Stimulated activated CD8-positive, alpha-beta memory T cell treated with anti-CD3 and anti-CD28 coated beads, Interleukin-7, amount 100 ng/mL, for 1 hour (primary cell): ENCODE measurements at places on chromosomes 1 and 21.

DNA sequence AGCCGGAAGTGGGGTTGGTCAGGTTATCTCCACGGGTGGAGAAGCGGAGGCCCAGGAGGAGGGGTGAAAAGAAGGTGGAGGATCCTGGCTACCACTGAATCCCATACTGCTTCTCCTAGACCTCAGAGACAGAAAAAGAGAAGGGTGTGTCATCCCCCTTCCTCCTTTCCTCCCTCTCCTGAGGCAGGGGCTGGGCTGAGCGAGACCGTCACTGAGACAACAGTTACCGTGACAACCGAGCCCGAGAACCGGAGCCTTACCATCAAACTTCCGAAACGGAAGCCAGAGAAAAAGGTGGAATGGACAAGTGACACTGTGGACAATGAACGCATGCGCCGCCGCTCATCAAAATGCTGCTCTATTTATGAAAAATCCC, 42.1 kb upstream of the NBPF3 start:
- no peak for DNase-seq

- peak; percentile 42 for DNase-seq
Measured at GRCh38 chr1:246699095-246699735, 25.0 kb upstream of the SCCPDH start.

- no peak for DNase-seq
Measured at GRCh38 chr21:33168886-33169285, 60.9 kb upstream of the IFNAR2 start.

GRCh38 chr1:197595304-197595904, 179.9 kb downstream of the DENND1B start:
- no peak for DNase-seq

GRCh38 chr1:52683367-52683940, 14.7 kb downstream of the COA7 start:
- DNase-seq = no peak

- DNase-seq = no peak
Measured at GRCh38 chr1:203360547-203361185, 9.7 kb upstream of the FMOD start.

DNA sequence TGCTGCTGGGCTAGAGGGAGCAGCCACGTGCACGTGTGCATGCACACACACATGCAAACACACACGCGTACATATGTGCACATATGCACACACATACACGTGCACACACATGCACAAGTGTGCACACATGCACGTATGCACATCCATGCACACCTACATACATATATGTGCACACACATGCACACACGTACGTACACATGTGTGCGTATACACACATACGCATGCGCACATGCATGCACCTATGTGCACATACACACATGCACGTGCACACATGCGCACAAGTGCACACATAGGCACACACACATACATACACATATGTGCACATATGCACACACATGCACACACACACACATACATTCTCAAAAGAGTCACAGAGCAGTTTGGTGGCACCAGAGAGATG, 85.9 kb upstream of the SLC25A33 start:
- DNase-seq = no peak

- DNase-seq = no peak
Measured at GRCh38 chr1:113391649-113392271, 1.4 kb downstream of the MAGI3 start.

DNA sequence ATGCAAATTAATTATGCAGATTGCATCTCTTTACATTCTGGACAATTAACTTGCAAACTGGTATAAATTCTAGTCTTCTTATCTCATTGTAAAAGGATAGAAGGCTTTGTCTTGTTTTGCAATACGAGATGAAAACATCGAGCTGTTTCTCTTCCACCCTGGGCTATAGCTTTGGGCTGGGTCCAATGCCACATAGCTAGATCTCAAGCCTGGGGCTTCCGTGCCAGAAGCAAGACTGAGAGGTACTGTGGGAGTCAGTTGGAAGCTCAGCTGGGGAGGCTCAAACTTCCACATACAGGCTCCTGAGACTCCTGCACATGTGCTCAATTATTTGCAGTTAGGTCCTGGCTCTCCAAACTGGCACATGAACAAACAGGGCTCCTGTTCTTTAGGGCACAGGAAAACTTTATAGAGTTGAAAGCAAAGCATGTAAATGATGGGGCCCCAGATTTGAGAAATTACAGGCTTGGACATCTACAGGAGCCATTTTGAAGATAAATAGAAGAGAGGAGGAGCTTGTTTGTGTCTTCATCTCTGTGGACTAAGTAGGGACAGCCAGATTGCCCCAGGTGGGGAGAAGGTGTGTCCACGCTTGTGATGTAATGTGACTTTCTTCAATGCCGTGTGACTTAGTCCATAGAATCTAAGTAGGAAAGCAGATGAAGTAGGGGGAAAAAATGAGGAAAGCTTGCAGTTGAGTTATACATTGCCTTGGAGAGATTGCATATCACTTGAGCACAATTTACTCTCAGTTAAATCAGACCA, 65.9 kb upstream of the SIPA1L2 start:
- no peak for DNase-seq

DNA sequence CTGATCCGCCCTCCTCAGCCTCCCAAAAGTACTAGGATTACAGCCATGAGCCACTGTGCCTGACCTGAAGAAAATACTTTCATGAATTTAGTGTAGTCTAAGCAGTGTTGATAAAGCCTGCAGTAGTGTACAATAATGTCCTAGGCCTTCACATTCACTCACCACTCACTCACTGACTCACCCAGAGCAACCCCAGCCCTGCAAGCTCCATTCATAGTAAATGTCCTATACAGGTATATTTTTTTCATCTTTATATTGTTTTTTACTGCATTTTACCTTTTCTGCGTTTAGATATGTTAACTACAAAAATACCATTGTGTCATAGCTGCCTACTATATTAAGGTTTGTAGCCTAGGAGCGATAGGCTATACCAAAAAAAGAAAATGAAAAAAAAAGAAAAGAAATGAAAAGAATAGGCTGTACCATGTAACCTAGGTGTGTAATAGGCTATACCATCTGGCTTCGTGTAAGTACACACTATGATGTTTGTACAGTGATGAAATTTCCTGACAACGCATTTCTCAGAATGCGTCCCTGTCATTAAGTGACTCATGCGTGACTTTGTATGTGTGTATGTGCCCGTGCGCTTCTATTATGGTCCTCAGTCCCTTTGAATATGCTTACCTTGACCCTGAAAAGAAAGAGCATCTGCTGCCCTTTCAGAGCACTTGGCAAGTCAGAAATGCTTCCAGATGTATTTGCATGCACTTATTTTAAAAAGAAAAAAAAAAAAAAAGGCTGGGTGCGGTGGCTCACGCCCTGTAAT, 9.2 kb upstream of the SLAMF8 start:
- no peak for DNase-seq

DNA sequence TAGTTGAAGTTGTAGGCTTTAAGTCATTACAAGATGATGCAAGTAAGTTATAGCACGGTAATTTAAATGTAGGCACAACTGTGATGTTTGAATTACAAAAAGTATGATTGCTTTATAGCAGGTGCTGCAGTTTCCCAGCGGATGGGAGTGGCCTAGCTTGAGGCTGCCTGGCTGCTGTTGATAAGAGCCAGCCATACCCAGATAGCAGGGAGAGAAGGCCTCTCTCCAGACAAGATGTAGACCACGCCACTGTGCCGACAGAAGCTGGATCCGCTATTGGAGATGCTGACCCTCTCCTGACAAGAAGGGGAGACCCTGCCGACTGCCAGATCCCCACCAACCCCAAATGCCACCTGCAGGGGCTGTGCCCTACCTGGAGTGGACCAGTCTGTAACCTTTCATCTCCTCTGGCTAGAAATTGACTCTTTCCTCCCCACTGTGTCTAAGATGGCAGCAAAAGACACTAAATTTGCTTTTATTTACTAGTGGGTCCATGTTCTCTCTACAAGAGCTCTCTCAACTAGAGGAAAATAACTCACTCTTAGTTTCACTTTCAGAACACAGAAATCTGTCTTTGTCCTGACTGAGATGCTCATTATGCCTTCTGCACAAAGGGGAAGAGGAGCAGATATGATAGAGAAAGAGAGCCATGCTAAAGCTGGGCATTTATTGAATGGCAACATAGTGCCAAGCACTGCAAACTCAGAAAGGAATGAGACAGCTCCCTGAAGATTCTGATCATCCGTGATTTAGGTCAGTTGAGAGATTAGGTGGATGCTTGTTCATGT, 127.9 kb downstream of the URB2 start:
- no peak for DNase-seq

GRCh38 chr1:36150296-36151133, 1.2 kb upstream of the TRAPPC3 start:
- DNase-seq = peak; percentile 51

GRCh38 chr1:16181887-16182719, 26.2 kb upstream of the EPHA2 start:
- no peak for DNase-seq

DNA sequence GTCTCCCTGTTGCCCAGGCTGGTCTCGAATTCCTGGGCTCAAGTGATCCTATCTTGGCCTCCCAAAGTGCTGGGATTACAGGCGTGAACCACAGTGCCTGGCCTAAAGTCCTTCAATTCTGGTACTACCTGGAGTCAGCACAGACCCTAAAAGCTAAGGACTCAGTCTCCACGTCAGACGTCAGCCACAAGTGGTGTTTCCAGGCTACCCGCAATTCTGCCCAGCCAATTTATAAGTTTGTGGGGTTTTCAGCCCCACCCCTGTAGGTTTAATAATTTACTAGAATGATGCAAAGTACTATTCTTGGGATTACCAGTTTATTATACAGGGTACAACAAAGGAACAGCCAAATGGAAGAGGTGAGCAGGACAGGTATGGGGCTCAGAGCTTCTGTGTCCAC, 10.6 kb upstream of the DIP2A start:
- no peak for DNase-seq

DNA sequence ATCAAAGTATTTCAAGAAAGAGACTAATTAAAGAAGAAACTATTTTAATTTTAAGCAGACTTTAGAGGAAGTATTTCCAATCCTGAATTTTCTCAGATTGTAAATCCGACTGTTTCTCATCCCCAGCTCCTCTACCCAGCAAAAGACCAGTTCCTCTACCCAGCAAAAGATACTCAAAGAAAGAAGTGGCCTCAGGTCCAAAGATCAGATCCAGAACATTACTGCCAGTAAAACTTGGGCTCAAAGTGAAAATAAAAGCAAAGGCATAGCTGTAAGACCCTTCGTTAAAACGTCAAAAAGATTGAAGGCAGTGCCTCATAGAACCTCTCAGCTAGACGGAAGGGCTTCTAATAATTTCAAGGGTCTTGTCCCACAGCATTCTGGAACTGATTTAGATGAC, 50.0 kb downstream of the LRRC8B start:
- DNase-seq = no peak

- no peak for DNase-seq
Measured at GRCh38 chr21:41639766-41640165, 127.1 kb downstream of the RIPK4 start.

DNA sequence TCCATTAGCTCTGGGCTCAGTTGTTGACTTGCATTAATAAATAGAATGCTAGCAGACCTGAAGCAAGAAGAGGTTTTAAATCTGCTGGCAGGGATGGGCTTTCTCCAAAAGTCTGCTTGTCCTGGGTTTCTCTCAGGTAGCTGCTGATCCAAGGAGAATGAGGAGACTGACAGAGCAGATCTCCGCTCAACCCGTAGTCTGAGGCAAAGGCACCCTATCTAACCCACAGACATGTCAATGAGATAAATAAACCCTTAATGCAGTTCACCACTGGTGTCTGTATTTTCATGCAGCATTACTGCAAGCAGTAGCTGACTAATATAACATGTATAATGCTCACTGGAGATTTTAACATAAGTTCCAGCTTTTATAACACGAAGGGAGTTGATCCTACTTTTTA, 44.1 kb upstream of the RGS21 start:
- no peak for DNase-seq
